ENCODE measurements at places on chromosomes 2 and 18.

GRCh38 chr2:8803658-8804379 lies 33.6 kb downstream of the KIDINS220 start:
- peak; percentile 76 for DNase-seq

DNA sequence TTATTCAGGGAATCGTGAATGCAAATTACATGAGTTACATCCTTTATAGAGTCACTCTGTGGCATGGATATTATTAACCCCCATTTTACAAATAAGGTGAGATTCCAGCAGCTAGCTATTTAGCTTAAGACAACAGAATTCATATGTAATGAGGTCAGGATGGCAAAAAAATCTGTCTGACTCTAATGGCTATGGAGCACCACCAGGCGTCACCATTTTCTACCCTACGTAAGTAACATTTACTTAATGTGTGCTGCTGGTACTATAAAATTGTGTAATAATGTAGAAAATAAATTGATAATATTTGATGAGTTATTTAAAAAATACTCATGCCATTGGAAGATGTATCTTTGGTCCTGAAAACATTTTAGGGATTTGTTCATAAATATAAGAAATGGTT lies 2040.1 kb upstream of the LRRTM1 start:
- no peak for DNase-seq

DNA sequence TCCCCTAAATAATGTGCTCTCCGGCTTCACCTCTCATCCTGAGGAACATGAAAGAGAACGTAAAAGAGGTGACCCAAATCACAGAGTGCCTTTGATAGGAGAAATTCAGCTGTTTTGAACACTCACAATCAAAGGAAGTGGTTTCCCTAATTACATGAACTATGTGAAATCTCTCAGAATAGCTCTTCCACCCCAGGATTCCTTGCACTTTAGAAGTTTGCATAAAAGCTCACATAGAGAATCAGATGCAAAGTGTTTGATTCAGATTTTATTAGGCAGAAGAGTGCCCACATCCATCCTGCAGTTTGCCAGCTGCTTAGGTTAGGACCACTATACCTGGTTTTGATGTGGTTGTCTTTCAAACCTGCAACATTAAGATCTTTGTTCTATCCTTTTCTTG lies 61.0 kb downstream of the MAP3K20 start:
- no peak for DNase-seq

- DNase-seq, result peak; percentile 22
These were observed 532 bp upstream of the COL3A1 start for GRCh38 chr2:188973641-188974040.

- DNase-seq, result no peak
These were observed 85.0 kb downstream of the PTH2R start for GRCh38 chr2:208491641-208492040.

DNA sequence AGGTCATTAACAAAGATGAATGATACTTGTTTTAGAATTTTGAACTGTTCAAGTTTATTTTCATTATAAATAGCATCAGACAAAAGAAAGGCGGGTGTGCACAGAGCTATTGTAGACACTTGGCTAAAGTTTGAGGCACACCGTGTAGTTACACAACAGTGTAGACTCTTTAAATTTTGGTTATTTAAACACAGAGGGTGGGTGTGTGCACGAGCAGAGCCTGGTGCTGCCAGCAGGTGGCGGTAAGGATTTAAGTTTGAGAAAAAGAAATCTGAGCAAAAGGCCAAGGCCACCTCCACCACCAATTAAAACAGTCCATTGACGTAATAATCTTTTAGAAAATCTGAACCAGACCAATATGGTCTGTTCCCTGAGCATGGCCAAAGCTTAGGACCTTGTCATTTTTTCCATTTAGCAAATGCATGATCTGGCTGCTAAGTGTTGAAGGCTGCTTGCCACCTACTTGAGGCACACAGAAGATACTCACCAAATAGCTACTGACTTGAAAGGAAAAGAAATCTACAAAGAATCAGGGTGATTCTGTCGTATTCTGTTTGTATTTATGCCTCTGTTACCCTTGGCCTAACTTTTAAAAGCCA lies 14.3 kb downstream of the COPS7B start:
- peak; percentile 53 for DNase-seq

- no peak for DNase-seq
These were observed 44.4 kb downstream of the KCNE4 start for GRCh38 chr2:223096235-223096970.

DNA sequence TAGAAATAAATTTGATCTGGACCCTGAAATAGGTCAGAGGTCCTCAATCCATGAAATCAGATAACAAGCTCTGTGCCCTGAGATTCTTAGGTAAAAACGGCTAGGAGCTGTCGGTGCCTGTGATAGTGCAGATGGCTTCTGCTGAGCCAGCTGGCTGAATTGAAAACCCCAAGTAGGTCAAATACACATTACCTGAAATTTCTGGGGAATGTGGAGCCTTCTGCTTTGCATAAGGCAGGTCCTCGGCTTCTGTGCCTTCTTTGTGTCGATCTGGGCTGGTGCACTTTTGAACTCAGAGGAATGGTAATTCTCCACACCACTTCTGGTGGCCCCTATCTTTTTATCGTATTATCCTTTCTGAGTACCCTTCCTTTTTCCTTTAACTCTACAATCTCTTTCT lies 66.6 kb downstream of the CNTNAP5 start:
- DNase-seq, result no peak

DNA sequence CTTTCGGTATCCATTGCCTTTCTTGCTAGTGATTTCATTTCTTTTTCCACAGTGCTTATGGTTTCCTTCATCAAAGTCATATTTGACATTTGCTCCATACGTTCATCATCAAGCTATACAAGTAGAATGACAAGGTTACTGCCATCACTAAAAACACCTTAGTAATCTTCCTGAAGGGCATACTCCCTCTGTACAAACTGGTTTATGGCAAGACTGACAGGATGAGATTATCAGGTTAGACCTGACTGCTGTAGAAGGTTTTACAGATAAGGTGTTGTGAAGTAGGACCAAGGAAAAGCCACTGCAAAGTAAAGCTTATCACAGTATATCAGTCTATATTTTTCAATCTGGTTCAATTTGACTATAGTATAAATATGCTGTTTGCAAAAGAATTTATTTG lies 37.5 kb upstream of the C2orf15 start:
- DNase-seq, result no peak

DNA sequence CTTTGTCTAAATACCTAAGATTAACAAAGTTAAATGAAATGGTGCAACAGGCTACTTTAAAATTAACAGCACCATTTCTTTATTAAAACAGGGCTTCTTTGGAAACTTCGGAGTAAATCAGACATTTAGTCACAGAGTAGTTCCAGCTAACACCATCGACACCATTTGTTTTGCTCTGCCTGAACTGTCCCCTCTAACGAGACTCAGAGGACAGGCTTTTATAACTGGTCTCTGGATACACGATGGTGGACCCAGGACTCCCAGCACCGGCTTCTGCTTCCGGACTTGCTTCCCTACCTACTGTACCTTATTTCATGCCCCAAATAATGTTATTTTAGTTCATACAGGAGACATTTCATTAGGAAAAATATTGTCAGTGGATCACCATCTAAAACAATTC lies 252.1 kb downstream of the XIRP2 start:
- no peak for DNase-seq

DNA sequence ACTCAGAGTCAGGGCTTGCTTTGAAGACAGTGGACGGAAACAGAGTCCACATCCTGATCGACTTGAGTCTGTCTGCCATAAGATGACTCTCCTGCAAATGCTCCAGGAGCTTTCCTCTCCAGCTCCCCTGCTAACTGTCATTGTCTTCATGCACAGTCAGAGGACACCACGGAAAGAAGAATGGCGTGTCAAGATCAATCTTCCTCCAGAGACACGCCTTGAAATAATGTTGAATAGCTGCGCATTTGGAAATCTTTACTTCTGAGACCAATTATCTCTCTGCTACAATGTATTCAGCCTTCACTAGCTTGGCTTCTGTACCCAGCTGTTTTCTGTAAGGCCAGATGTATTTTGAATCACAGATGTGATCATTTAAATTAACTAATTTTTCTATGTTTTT lies 457.2 kb downstream of the CDH2 start:
- DNase-seq, result no peak

GRCh38 chr18:21704603-21705364 lies at the start of gene ABHD3:
TSS of gene ABHD3 (minus strand) at chr18:21704774. CDS start at chr18:21704665, 109 bp downstream.
- DNase-seq, result peak; percentile 87

DNA sequence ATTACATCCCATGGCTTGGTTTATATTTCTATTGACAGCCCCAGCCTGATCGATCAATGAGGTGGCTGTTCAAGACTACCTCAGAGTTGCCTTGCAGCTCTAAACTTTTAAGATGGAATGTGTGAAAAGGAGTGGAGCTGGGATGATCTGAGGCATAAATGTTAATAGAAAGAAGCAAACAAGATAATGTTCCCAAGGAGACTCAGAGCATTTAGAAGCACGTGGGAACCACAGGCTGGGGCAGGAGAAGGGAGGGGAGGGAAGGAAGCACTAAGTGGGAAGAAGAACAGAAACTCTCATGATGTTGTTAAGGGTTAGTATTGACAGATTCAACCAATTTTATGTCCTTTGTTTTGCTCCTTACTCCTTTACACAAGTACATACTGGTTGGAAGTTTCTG lies 28.8 kb upstream of the LRATD1 start:
- no peak for DNase-seq

- DNase-seq, result peak; percentile 24
These were observed 19.0 kb upstream of the CCNYL1 start for GRCh38 chr2:207692206-207693065.

DNA sequence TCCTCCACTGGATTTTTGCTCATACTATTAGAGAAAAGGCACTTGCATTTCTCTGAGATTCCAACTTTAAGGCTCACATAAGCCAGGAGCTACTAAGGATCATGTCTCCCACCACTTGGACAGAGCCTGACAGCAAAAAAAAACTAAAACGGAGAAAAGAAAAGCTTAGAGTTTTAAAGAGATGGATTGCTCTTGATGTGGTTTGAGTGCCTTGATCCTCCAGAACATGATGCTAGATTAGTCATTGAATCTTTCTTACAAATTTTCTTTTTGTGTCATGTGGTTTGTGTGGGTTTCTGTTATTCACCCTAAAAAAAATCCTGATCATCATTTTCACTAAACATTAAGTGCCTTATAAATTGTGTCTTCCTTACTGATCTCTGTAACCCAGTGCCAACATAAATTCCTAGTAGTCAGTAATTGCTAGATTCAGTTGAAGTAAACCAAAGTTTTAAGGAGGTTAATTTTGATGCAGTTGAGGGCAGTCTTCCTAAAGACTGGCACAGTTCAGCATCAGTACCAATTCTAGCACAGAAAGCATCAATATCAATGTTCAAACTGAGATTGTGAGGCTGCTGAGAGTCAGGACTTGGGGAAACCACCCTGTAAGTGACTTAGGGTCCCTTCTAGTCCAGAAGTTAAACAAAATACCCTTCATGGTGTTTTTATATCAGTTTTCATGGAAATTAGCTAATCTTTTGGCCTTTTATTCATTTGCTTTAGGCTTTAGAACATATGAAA lies 206.3 kb downstream of the RAD51AP2 start:
- no peak for DNase-seq

DNA sequence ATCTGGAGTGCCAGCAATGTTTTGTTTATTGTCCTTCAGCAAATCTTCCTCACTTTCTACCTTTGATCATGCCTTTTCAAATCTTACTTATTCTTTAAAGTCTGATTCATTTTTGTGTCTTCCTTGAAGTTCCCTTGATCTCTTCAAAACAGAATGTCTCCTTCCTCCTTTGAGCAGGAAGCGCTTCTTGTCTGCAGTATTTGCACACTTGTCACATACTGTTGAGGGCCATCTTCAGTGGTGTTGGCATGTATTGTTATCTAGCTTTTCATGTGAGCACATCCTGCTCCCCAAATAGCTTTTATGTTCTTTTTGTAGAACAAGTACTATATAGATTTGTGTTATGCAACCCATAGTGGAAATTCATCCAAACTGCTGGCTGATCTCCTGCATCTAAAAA lies 5.9 kb upstream of the CERS6 start:
- DNase-seq, result no peak

DNA sequence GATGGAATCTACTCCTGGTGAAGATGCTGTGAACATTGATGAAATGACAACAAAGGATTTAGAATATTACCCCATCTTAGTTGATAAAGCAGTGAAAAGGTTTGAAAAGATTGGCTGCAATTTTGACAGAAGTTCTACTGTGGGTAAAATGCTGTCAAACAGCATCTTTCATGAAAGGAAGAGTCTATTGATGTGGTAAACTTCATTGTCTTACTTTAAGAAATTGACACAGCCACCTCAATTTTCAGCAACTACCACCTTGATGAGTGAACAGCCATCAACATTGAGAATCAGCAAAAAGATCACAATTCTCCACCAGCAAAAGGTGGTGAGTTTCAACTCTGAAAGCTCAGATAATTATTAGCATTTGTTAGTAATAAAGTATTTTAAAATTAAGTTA lies 310.3 kb upstream of the RBMS1 start:
- DNase-seq, result no peak

DNA sequence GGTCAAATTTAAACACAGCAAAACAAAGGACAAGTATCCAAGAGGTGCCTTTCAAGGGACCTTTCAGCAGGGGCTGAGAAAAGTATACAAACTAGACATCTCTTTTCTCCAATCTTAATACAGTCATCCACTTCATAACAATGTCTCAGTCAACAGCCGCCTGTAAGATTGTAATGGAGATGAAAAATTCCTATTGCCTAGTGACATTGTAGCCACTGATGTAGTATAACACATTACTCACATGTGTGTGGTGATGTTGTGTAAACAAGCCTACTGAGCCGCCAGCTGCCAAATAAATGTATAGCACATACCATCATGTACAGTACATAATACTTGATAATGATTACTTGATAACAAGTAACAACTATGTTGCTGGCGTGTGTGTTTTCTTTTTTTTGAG lies 31.0 kb downstream of the VIT start:
- DNase-seq, result no peak

- DNase-seq, result peak; percentile 29
These were observed 256.3 kb upstream of the PKDCC start for GRCh38 chr2:41791523-41791922.

- DNase-seq, result no peak
These were observed 10.2 kb downstream of the CATIP start for GRCh38 chr2:218366621-218367414.

DNA sequence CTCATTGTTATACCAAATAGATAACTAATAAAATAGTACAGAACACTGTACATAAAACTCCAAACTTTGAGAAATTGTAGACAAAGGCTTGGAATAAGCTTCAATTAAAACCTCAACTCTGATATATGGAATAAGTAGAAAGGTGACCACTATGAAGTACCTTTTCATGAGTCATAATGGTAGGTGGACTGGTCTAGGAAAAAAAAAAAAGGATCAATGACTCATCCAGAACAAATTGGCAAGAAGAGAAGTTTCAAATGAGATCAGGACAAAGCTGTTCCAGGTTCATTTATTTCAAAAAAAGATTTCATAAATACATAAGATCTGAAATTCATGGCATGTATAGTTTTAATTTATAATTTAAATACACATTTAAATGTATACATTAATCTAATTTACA lies 769.7 kb downstream of the SUCLG1 start:
- no peak for DNase-seq

DNA sequence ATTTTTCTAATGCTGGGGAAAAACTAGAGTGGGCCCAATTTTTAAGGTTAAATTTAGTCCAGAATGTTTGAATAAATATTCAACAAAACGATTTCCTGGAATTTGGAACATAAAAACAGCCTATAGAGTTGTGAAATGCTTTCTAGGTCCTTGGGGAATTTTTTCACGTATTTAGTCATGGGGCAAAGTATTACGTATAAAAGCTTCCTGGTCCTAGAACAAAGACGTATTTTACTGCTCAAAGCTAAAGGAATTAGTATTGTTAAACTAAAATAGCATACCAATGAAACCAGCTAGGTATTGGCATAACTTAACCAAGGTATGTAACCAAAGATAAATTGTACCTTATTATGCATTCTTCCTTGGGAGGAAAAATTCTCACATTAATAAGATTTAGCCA lies 1.6 kb downstream of the SESTD1 start:
- peak; percentile 61 for DNase-seq
